ENCODE measurements at places on chromosomes 16 and 17.

DNA sequence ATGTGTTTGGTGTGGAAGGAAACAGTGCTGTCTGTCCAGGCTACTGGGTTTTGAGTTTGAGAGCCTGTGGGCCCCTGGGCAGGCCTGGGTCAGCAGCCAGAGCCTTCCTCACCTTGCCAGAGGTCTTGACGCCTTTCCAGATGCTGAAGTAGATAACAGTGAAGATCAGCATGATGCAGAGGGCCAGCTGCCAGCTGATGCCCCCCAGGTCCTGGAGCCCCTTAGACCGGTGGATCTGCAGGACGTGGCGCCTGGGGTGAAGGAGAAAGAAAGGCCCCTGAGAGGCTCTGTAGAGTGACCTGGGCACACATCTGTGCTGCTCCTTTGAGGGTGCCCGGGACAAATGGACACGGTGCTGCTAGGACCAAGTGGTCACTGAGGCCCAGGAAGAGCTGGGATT lies 18.4 kb downstream of the SLC6A4 start:
- DNase-seq, result no peak

DNA sequence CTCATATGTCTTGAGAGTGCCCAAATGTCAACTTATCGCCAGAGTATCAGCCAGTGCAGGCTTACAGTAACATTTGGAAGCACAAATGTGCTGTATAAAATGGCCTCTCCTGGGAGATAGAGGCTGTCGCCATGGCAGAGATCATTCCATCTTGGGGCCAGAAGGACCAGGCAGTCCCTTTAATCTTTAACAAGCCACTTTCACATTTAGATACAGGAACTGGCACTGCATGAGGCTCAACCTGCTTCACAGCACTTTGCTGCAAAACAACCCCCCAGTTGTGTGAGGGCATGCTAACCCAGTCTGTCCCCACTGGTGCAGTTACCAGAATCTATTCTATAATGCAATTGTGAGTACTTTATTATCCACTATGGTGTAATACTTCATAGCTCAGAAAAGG lies 4.7 kb upstream of the RFFL start:
- DNase-seq, result no peak

GRCh38 chr16:50887500-50888298 lies 145.8 kb downstream of the CYLD start:
- peak; percentile 70 for DNase-seq

DNA sequence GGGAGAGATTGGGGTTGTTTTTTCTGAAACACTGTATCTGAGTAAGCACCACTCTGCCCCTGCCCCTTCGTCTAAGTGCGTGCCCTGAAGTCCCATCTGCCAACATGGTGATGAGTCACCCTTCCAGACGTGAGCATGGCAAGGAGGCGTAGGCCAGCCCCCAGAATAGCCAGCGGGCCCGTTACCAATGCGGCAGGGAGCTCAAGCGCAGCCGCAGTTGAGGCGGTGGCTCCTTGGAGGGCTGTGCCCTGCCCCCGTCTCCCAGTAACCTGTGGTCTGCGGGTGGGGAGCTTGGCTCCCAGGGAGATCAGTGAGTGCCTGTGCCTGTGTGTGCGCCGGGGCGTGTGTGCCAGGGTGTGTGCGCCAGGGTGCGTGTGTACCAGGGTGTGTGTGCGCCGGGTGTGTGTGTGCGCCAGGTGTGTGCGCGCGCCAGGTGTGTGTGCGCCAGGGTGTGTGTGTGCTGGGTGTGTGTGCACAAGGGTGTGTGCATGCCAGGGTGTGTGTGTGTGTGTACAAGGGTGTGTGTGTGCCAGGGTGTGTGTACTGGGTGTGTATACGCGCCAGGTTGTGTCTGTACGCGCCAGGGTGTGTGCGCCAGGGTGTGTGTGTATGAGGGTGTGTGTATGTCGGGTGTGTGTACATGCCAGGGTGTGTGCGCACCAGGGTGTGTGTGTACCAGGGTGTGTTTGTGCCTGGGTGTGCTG lies 98.6 kb upstream of the CHMP6 start:
- DNase-seq, result peak; percentile 45

- DNase-seq, result no peak
These were observed 263.3 kb upstream of the CDH5 start for GRCh38 chr16:66103211-66103610.

- no peak for DNase-seq
These were observed 239 bp downstream of the PIEZO1 start for GRCh38 chr16:88784856-88785105.

- no peak for DNase-seq
These were observed 143.9 kb downstream of the CCDC182 start for GRCh38 chr17:57601143-57601735.

DNA sequence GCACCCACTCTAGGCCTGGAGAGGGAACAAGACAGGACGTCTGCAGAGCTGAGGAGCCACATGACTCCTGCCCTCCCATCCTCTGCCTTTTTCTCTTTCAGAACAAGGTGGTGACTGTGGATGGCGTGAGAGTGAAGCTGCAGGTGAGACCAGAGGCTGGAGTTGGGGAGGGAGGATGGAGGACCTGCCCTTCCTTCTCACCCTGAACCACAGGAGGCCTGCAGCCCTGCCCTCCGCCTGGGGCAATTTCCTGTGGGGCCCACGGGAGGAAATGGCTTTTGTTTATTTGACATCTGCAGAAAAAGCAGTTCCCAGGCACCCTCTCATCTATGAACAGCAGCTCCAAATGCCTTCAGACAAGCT lies 5.1 kb downstream of the RAB37 start:
- peak; percentile 9 for DNase-seq

- DNase-seq, result no peak
These were observed 2.6 kb downstream of the ABR start for GRCh38 chr17:1177016-1177700.

GRCh38 chr17:37761961-37762360 lies 17.1 kb upstream of the HNF1B start:
- DNase-seq, result peak; percentile 52

DNA sequence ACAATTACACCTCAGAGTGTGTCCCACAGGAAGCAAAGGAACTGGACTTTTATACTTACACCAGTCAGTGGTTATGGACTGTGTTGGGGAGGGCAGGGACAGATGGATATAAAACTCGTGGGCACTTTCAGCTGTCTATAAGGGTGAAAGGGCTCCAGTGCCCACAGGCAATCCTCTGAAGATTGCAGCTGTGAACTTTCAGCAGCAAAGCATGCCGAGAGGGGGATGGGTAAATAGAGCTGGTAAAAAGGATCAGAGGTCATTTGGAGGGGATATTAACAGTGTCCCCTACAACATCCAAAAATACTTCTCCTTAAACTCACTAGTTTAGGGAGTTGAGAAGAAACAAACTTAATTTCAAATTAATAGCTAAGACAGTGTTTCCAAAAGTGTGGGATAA lies 13.3 kb upstream of the RFWD3 start:
- DNase-seq, result no peak

GRCh38 chr17:50346313-50347116 lies 589 bp downstream of the XYLT2 start:
- peak; percentile 6 for DNase-seq

DNA sequence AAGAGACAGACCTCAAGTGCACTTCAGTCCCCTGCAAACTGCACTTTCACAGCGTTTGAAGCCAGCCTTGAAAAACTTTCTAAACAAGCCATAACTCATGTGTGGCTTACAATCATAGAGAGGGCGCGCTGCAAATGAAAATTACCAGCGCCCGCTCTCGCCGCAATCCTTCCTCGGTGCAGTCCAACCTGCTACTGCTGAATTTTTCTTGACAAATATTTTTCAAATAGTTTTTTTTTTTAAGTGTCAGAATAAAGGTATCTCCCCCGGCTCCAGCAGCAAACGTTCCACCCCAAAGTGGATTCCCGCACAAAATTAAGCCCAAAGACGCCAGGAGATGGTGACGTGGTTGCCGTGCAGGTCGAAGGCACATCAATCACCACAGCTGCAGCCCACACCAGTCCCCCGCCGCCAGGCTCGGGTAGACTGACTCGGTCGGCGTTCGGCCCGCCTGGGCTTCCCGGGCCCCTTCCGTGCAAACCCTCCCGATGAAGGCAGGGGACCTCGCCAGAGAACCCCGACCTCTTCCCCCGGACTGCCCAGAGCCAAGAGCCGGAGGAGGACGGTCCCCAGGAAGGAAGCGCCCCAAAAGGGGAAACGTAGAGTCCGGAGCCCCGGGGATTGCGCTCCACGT lies 630 bp downstream of the GRB2 start:
- peak; percentile 48 for DNase-seq

- no peak for DNase-seq
These were observed 28.9 kb downstream of the KSR1 start for GRCh38 chr17:27485125-27485524.

GRCh38 chr16:28496844-28497243 lies 2.4 kb downstream of the APOBR start:
- no peak for DNase-seq

GRCh38 chr17:72287586-72287985 lies 166.8 kb downstream of the SOX9 start:
- no peak for DNase-seq

GRCh38 chr16:56921571-56921970 lies 10.4 kb upstream of the HERPUD1 start:
- DNase-seq, result no peak

DNA sequence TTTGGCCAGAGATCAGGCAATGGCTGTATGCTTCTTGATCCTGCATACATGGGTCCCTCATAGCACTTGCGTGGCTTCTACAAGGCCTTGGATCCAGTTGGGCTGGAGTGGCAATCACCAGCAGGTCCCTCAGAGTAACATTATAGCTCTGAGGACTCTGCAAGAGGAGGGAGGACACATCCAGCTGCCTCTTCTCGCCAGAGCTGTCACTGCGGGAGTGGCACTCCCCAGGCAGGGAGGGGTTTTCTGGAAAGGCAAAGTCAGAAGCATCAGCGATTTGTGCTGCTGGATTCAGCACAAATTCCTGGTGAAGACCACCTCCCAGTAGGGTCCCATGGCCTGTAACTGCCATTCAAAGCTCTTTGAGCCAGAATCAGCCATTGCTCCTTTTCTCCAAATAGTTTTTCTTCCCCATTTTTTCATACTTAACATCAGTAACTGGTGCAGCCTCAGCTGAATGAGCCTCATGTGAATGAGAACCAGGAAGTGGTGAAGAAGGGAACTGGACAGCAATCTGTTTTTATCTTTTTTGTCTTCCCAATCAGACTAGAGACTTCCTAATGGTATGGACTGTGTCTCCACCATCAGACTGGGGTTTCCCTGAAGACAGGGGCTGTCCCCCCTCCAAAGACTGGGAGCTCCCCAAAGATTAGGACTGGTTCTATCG lies 40.6 kb upstream of the HOXB13 start:
- DNase-seq, result peak; percentile 54

GRCh38 chr17:74864866-74865395 lies 5.2 kb upstream of the GRIN2C start:
- peak; percentile 62 for DNase-seq

- no peak for DNase-seq
These were observed 3.5 kb upstream of the EZH1 start for GRCh38 chr17:42748202-42748907.

GRCh38 chr17:48681609-48682008 lies 40.7 kb downstream of the PRAC1 start:
- no peak for DNase-seq

DNA sequence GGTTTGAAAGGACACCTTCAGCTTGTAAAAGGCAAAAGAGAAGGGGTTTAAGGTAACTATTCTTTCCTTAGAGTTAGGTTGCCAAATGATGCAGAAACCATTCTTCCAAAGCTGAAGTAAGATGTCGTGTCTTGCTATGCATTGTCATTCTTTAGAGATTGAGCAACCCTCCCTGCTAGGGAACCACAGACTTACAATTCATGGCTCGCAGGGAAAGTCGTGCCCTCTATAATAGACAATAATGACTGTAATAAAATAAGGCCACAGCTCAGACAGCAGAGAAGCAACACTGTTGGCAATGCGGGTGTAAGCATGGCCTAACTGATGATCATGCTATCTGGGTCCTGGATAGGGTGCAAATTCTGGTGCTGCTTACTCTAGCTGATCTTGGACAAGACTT lies 129.6 kb upstream of the CDH13 start:
- DNase-seq, result no peak

DNA sequence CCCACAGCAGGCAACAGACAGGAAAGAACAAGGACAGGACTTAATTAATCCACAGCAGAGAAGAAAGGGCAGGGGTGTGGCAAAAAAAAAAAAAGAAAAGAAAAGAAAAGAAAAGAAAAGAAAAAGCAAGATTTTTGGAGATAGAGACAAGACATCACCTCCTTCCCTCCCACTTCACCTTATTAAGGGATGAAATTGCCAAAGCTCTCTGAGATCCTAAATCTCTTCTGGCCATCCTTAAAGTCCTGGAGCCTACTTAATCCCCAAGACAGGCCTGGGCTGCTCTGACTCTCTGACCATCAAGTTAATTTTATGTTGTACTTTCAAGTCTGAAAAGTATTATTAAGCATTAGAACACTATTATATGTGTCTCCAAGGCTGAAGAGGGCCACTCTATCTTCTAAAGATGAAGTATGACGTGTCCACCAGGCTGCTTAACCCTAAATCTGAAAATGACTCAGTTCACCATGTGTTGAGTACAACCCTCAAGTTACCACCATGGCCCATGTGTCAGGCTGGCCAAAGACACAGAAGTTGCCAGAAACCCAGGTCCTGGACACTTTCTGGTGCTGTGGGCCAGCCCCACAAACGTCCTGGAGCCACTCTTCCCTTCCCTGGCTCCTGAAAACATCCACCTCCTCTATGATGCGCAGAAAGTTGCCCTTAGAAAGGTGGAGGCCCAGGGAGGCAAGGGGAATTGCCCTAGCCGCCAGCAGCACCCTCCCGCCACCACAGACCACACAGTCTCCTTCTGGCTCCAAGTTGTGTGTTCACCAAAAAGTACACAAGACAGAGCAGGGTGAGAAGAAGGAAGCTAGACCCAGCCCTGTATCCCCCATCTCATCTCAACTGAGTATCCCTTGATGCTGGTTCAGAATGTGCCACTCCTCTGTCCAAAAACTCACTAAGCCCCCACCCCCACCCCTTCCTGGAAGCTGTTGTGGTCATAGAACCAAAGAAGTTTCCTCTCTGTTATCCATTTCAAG lies 2.7 kb downstream of the SOCS1 start:
- no peak for DNase-seq

- DNase-seq, result no peak
These were observed 4.5 kb upstream of the GALK1 start for GRCh38 chr17:75769536-75769935.

DNA sequence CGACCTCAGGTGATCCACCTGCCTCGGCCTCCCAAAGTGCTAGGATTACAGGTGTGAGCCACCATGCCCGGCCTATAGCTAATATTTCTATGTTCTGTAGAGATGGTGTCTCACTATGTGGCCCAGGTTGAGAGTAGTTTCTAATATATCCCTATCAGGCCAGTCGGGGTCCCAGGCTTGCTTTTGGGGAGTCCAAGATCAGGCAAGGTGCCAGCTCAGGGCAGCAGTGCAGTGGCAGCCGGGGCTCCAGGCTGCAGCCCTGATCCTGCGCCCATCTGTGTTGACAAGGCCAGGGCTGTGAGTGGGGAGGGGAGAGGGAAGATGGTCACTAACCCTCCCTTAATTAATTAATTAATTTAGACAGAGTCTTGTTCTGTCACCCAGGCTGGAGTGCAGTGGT lies 77.6 kb upstream of the CDC42EP4 start:
- DNase-seq, result no peak

- DNase-seq, result no peak
These were observed 76.8 kb downstream of the MPRIP start for GRCh38 chr17:17119106-17119505.

- DNase-seq, result no peak
These were observed 33.6 kb downstream of the TEKT5 start for GRCh38 chr16:10660950-10661635.

Measured in inflammatory macrophage treated with lipopolysaccharide for 4 hours (primary cell).